ENCODE measurements at places on chromosomes 1 and 21. TPM values are rescaled to one million over a fixed set of nuclear protein-coding genes. Genes with fewer than 3 reads are reported as not detected.

Gene CAPN8
- not detected for total RNA-seq

Gene FAM3B
- not detected for total RNA-seq

Gene ALPL
- 20.3 TPM for total RNA-seq

Gene PTGER3
- 1.1 TPM for total RNA-seq

Gene SGIP1
- total RNA-seq = 7.0 TPM

Gene NPHS2
- total RNA-seq = not detected

DNA sequence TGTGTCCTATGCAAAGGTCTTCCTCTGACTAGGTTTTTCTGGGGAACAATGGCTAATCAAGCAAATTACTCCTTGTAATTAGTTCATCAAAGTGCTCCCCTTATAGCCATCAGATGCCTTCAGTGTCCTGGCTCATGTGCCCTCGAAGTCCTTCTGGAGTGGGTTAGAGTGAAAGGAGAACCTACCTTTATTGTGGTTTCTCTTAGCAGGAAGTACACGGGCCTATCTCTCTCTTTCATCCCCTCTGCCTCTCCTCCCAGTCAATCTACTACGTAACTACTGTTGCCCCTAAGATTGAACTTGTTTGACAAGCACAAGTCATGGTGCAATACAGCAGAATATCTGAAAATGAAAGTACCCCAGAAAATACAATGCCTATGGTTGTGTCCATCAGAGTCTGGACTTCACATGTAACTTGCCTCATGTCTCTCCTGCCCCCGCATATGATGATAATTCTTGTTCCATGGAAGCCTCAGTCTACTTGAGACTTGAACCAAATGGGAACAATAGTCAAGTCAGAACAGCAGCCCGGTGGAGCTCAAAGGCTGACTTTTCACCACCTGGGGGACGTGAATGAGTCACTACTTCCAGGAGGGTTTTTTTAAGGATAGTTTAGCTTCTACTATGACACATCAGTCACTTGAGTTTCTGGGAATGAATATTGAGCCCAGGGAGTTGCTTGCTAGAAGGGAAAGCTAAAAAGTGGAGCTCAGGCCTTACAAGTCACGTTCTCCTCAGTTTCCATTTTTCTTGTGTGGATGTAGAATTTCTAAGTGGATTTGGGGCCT lies 243.6 kb downstream of the TNR start:
- no peak for DNase-seq

DNA sequence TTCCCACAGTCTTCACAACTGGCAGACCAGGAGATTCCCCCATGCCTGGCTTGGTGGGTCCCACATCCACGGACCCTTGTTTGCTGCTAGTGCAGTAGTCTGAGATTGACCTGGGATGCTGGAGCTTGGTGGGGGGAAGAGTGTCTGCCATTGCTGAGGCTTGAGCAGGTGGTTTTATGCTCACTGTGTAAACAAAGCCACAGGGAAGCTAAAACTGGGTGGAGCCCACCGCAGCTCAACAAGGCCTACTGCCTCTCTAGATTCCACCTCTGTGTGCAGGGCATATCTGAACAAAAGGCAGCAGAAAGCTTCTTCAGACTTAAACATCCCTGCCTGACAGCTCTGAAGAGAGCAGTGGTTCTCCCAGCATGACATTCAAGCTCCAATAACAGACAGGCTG lies 177.3 kb upstream of the ETV3 start:
- no peak for DNase-seq

GRCh38 chr1:42324398-42325013 lies 10.5 kb downstream of the FOXJ3 start:
- no peak for DNase-seq

- no peak for DNase-seq
These were observed 352.5 kb downstream of the HHAT start for GRCh38 chr1:210681158-210681557.

- no peak for DNase-seq
These were observed 3.7 kb upstream of the ID3 start for GRCh38 chr1:23563003-23563402.

DNA sequence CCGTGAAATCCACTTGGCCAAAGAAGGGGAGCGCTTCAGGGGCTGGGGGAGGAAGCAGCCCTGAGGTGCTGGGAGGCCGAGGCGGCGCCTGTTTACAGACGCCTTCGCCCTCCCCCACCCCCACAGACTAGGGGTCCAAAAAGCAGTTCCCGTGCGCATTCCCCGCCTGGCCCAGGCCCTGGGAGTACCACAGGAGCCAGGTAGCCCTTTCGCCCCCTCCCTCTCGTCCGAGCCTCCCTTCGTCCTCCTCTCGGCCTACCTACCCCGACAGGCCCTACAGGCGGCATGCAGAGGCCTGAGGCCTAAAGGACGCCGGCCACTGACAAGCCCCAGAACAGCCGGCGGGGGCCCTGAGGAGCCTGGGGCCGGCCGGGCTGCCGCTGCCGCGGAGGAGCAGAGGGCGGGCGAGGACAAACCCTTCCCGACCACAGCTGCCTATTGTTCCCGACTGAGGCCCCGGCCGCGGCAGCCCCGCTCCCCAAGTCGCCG lies 522 bp downstream of the RC3H1 start:
- peak; percentile 77 for DNase-seq

- DNase-seq = no peak
These were observed 12.2 kb downstream of the ATP1A4 start for GRCh38 chr1:160163615-160164014.

DNA sequence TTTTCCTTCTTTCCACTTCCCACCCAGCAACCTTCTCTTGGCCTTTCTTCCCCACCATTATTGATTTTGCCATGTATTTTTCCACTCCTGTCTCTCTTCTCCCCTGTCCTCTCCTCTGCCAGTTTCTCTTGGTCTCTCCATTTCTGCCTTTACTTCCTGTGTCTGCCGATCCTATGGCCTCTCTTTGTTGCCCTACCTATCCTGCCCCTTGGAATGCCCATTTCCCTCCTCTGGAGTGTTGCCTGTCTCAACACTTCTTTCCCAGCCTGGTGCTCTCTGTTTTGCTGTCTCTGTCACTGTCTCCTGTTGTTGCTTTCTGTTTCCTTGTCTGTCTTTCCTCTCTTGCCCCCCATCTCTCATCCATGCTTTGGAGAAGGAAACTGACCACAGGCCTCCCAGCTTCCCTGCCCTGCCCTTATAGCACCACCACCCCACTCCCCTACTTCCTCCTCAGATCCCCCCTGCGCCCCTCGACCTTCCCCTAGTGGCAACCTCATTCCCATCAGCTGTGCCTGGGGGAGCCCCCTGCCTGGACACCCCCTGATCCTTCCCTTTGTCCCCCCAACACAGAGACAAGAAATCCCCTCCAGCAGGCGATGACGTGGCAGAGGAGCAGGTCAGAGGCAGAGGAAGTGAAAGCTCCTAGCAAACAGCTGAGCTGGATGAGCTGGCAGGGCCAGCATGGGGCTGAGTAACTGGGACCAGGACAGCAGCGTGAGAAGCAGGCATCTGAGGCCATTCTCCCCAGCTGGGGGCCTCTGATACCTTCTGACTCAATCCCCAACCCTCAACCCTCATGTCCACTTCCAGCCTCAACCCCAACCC lies 6.6 kb upstream of the ETV3L start:
- peak; percentile 76 for DNase-seq

DNA sequence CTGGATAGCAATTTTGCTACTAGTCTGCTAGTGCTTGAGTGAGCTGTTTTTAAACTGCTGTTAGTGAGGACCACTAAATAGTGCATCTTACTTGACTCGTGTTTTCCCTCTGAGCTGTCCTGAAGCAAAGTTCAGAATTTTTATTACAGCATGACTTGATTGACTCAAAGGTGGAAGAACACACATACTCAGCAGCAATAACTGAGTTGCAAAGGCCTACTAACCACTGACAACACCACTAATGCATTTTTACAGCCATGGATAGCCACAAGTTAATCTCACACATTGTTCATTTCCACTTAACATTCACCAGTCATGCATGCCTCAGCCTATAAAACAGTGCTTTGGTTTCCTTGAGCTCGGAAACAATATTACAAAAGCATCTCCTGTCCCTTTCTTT lies 148.7 kb downstream of the RUNX1 start:
- DNase-seq = no peak

DNA sequence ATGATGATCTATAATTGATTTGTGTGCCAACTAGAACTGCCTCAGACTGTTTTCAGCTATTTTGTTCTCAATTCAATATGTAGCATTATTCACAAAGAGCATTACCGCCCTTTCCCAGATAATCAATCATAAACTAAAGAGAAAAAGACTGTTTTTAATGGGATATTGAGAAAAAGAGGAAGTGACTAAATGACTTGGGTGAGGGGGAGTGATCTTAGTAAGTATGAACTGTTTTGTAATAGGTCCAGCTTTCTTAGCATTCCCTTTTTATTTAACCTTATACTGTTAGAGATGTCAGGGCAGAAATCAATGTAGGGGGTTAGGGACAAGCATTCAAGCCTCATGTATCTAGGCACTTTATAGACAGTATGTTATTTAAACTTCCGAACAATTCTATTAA lies 157.8 kb upstream of the DPYD start:
- no peak for DNase-seq

DNA sequence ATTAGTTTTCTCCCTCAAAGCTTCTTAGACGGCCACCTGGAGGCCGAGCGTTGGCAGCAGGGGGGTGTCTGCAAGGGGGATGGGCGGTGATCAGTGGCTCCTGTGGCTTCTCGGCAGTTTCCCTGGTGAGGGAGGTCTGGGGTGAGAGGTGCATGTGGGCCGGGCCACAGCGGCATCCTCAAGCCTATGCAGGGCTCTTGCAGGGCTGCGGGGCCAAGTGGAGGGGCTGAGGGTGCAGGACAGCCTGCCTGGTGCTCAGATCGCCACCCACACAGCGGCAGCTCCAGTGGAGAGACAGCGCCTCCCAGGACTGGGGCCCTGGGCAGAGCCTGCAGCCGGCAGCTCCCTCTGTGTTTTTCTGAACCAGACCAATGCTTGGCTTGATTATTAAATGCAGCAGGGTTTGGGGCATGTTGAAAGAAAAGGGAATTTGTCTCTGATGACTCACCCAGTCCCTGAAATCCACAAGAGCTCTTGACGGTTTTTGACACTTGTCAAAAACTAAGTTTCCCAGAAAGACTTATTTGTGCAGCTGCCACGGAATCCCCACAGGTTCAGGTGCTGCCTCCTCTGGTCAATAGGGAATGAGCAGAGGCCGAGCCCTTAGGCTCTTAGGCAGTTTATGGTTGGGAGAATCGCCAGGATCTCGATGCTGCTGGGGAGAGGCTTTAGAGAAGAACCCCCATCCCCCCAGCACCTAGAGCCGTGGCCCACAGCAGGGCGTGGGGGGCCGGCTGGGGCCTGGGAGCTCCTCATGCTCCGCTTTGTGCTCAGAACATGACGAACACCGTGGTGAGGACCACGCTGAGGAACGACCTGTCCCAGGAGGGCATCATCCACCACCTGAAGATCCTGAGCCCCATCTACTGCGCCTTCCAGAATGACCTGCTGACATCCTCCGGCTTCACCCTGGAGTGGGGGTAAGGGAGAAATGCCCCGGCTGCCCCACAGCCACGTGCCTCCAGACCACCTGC lies 54.7 kb downstream of the UMODL1 start:
- DNase-seq = no peak

- DNase-seq = no peak
These were observed 758.5 kb upstream of the NEGR1 start for GRCh38 chr1:73040811-73041210.

- no peak for DNase-seq
These were observed 5.3 kb downstream of the DAP3 start for GRCh38 chr1:155694167-155694566.

DNA sequence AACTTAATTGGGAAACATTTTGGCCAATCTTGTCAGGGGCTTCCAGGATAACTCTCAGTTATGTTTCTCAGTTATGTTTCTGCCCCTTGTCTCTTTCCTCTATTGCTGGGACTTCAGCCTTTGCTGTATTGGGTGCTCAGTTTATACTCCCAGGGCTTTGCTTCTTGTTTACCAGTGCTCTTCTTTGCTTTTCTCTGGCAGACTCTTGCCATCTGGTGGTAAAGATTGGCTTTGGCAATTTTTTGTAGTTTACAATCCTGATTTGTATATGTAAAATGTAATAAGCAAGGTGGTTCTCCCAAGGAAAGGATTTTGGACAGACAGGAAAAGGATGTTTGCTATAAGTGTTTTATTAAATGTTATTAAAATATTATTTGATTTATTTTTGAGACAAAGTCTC lies 37.9 kb downstream of the FABP3 start:
- DNase-seq = no peak

DNA sequence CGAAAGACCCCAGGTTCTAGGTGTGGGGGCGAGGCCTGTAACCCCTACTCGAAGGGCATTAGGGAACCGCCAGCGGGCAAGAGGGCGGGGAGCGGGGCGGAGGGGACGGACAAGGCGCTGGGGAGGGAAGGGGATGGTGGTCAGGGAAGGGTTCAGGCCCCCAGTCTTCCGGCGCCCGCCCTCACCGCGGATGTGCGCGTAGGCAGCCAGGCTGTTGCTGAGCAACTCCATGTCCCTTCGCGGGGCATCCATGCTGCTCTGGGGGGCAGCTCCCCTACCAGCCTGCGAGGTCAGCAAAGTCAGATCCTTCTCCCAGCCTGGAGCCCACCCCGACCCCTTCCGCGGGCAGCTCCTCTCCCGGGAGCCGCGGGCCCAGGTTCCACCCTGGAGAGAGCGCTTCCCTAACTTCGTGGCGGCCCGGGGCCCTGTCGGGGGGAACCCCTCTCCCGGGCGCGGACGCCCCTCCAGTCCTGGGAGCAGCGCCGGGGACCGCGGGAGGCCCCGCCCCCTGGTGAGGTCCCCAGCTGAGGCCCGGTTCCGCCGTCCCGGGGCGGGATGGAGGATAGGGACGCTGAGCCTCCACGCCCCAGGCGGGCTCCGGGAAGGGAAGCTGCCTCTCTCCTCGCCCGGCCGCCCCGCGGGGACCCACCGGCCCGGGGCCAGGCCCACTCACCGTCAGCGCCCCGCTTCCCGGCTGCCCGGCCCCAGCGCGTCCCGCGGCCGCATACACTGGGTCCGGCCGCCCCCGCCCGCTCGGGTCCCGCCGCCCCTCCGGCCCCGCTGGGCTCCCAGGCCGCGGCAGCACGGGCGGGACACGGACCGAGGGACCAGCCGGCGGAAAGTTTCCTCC lies 434 bp downstream of the EVA1B start:
- no peak for DNase-seq

GRCh38 chr1:8184301-8184700 lies 133.6 kb upstream of the SLC45A1 start:
- no peak for DNase-seq

GRCh38 chr1:38258085-38258627 lies 211.6 kb upstream of the POU3F1 start:
- DNase-seq = no peak

DNA sequence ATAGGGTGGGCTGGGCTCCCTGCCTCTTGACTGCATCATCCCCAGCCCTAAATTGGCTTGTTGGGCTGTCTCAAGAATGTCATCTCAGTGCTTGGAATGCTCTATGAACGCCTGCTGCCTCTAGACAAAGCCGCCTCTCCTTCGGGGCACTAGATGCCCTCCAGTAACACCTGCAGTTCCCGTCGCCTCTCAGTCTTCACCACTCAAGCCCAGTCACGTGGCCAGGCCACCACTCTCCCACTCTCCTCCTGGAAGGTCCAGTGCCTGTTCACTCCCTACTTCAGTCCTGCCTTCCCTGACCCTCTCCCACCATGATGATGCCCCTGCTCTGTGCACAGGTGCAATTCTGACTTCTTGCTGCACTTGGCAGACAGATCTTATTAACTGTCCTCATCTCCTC lies 7.0 kb downstream of the TAS1R2 start:
- DNase-seq = no peak
